Caki2 (cell line): ENCODE measurements at places on chromosomes 11 and 22.

GRCh38 chr22:50048061-50048765, 9.9 kb downstream of the TTLL8 start:
- no peak for DNase-seq

DNA sequence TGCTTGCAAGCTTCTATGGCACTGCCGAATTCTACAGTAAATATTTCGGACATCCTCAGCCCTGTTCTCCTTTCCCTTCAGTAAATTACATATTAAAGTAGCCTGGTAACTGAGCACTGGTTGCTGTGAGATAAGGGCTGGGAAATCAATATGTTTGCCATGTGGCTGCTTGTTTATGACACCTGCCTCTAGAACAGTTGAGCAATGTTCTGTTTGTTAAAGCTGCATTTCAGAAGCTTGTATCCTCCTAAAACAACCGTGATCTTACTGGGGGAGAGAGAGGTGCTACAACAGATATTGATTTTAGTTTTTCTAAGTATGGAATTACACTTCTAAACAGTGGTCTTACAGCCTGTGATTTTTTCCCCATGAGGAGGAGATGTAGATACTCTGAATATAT, 39.4 kb downstream of the ZBTB16 start:
- DNase-seq = no peak

GRCh38 chr11:128323381-128323780, 264.0 kb downstream of the ETS1 start:
- no peak for DNase-seq

- no peak for DNase-seq
Observed at GRCh38 chr11:61749591-61750217, 2.7 kb upstream of the MYRF start.

- DNase-seq = no peak
Observed at GRCh38 chr11:130427581-130428315, 661 bp downstream of the ADAMTS8 start.

DNA sequence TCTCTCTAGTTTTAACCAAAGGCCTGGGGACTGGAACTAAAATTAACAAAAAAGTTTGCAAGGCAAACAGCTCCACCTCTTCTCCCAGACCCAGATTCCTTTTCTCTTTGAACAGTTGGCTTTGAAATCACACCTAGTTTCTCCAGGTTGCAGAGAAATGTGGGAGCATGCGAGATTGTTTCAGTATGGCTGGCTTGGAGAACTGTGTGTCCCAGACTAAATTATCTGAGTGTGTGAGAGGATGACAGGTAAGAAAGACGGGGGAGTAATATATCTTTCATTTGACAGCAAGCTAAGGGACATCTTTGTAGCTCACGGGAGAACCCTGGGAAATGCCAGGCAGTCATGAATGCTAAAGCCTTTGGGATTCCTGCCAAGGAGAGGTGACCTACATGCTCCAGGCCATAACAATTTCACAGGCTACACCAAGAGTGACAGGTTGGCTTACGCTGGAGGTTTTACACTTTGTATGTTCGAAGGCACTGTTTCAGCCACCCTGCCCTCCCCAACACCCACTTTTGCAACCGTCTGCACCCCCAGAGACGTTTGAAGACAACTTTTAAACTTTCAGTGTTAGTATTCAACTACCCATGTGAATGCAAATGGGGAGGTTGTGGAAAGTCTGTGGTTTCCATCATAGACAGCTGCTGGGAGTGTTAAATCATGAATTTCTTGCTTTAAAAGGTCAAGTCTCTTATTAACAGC, 109.3 kb upstream of the SNX19 start:
- no peak for DNase-seq

DNA sequence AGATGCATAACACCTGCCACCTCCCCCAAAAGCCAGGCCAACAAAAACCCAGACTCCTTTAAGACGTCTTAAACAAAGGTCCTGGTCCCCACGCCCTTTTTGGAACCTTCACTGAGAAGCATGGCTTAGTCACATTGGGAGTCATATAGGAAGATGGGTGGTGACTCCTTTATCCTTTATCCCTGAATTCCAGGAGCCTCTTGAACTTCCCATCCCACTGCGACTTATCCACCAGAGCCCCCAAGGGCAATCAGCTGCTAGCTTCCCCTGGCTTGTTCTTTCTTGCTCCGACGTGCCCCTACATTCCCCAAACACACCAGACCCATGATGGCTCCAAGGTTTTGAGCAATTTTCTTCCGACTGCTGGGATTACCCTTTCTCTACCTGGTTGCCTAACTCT, 567.0 kb upstream of the CADM1 start:
- DNase-seq = no peak

DNA sequence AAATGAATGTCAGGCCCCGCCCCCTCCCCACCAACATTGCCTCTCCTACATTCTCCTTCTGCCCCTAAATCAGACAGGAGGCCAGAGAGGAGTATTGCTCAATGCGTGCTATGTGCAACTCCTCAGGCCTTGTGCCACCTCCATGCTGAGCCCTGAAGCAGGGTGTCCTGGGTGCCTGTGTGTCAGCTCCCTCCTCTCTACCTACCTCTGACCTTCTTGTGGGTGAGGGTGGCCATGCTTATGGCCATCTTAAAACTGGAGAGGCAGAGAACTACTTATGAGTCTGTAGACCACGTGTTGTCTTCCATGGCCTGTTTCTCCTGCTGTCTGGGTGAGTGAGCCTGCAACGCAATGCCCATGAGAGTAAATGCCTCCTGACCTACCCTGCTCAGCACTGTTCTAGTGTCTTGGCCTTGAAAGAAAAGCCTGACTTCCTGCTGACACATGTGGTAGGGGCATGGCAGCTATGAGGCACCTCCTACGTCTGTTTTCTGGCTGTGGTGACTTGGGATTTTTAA, 10.5 kb downstream of the MCAM start:
- DNase-seq = no peak

GRCh38 chr11:88501541-88501940, 164.0 kb upstream of the CTSC start:
- no peak for DNase-seq
